ENCODE measurements at places on chromosomes 1 and 21.
A peak's percentile ranks its signal among the peaks of the same experiment; 100 is the strongest.

- DNase-seq, result no peak
Measured at GRCh38 chr1:42757892-42758275, 8.9 kb downstream of the P3H1 start.

GRCh38 chr1:214372092-214372491 lies 91.1 kb downstream of the SMYD2 start:
- DNase-seq, result no peak

- peak; percentile 39 for DNase-seq
Measured at GRCh38 chr21:34997294-34997693, 51.8 kb downstream of the RUNX1 start.

DNA sequence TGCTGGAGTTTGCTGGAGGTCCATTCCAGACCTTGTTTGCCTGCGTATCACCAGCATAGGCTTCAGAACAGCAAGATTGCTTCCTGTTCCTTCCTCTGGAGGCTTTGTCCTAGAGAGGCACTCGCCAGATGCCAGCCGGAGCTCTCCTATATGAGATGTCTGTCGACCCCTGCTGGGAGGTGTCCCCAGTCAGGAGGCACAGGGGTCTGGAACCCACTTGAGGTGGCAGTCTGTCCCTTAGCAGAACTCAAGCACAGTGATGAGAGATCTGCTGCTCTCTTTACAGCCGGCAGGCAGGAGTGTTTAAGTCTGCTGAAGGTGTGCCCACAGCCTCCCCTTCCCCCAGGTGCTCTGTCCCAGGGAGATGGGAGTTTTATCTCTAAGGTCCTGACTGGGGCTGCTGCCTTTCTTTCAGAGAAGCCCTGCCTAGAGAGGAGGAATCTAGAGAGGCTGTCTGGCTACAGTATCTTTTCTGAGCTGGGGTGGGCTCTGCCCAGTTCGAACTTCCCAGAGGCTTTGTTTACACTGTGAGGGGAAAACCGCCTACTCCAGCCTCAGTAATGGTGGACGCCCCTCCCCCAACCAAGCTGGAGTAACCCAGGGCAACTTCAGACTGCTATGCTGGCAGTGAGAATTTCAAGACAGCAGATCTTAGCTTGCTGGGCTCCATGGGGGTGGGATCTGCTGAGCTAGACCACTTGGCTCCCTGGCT lies 205.0 kb downstream of the GPR52 start:
- no peak for DNase-seq

- no peak for DNase-seq
Measured at GRCh38 chr1:178939338-178940067, 68.6 kb upstream of the ANGPTL1 start.

GRCh38 chr1:53305650-53306049 lies 22.2 kb downstream of the LRP8 start:
- DNase-seq, result peak; percentile 24

DNA sequence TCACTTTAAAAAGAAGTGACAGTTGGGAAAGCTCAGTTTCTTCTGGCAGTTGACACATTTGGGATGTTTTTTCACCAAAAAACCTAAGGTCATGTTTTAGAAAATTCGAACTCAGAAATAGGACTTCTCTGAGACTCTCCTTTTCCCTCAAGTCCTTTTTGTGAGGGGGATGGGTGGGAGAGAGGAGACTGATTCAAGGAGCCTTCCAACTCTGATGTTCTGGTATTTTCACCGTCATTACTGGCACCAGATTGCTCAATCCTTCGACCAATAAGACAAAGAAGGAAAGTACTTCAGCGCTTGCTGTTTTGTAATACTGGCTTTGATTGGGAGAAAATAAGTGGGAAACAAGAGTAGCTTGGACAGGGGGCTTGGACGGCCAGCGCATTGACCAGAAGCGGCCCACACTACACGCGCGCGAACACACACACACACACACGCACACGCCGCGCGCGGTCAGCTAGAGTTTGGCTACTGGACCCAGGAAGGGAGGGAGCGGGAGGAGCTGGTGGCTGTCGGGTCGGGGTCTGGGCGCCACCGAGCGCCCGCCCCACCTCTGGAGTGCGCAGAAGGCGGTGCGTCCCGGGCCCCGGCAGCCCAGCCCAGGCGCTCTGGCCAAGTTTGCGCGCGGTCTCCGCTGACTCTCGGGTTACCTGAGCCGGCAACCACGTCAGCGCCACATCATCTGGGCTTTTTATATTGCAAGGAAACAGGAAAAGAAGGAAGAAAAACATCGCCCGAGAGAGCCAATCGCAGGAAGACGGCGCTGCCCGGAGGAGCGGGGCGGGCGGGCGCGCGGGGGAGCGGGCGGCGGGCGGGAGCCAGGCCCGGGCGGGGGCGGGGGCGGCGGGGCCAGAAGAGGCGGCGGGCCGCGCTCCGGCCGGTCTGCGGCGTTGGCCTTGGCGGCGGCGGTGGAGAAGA lies at the start of gene KCNK1:
Gene KCNK1 (plus strand): TSS at position 855 of the 921 bp plus-strand sequence. CDS start 66 bp downstream, at position 921.
- no peak for DNase-seq

DNA sequence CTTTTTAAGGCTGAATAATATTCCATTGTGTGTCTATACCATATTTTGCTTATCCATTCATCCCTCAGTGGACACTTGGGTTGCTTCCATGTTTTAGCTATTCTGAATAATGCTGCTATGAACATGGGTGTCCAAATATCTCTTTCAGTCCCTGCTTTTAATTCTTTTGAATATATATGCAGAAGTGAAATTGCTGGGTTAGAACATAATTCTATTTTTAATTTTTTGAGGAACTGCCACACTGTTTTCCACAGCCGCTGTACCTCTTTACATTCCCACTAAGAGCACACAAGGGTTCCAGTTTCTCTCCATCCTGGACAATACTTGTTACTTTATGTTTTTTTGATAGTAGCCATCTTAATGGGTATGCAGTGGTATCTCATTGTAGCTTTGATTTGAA lies 65.6 kb downstream of the RIMS3 start:
- DNase-seq, result peak; percentile 71

DNA sequence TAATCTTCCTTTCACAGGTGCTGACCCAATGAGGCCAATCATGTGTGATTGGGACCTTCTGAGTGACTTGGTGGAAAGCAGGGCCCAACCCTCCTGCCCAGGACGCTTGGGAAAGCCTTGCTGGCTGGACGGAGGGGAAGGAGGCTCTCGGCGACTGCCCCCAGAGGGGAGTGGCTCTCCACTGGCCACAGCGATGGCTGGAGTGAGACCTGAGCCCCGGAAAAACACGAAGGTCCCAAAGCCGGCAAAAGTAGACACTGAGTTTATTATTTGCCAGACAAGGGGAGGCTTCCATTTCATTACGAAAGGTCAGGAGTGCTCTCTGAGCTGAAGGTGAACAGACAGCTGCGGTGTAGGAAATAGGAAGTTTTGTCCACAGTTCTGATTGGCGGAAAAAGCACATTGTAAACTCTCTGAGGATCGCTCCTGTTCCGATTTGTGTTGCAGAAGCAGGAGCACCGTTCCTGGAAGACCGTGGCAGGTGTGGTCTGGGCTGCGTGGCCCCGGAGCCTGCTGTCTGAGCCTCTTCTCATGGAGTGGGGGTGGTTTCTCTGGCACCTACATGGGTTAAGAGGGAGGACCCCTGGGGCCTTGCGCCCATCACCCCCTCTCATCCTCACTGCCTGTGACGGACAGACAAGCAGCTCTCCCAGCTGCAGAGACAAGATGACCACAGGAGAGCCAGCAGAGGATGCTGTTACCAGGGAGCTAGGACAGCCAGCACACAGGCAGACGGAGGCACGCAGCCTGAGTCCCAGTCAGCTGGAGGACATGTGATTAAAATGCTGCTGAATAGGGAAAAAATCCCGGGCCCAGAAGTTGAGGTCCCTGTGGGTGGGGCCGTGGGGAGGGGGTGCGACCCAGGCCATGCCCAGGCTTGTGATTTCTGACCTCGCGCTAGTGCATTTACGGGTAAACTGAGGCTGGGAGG lies 41.5 kb downstream of the KRTAP10-1 start:
- DNase-seq, result no peak

DNA sequence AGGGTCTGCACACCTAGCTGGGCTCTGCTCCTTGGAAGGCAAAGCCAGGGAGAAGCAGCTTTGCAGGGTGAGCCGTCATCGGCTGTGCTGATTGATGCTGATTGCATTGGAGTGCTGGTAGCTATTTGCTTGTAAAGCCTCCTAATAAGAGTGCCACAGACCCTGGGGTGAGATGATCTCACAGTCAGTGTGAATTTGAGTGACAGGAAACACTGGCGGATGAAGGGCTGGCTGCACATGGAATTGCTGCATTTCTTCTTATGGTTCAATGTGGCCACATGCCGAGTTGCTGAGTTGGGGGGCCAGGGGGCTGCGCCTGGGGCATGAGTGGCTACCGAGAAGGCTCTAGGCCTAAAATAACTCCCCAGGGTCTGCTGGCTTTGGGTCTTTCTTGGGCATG lies 138.2 kb upstream of the CACNA1E start:
- DNase-seq, result no peak

GRCh38 chr21:44716984-44717383 lies 5.6 kb upstream of the TSPEAR start:
- DNase-seq, result no peak

GRCh38 chr1:8077602-8078001 lies 51.5 kb upstream of the ERRFI1 start:
- no peak for DNase-seq

GRCh38 chr1:225653463-225654276 lies 747 bp upstream of the ENAH start:
- DNase-seq, result peak; percentile 53

DNA sequence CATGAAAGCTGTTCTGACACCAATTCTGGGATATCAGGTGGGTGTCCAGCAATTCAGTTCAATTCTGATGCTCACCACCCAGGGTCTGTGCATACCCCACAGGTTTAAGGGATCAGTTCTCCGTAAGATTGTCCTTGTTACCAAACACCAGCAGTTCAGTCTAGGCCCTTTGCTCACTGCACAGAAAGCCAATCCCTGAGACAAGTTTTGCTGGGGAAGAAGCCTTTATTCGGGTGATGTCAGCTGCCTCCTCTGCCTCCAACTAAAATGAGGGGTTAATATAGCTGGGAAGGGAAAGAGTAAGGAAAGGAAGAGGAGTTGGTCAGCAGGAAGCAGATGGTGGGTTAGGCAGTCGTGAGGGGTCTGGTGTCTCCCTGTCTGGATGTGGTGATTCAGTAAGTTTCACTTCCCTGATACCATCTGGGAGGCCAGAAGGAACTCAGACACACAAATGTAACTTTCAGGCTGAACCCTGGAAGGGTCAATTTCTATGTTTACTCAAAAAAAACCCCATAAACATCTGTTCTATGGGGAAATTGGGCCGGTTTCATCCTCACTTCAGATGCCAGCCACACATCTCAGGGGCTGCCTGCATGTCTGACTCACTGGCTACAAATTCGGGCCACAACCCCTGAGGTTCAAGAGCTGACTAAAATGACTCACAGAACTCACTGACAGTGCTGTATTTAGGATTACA lies 83.3 kb upstream of the PGBD5 start:
- DNase-seq, result peak; percentile 83

- DNase-seq, result no peak
Measured at GRCh38 chr1:198186916-198187580, 30.2 kb downstream of the NEK7 start.

DNA sequence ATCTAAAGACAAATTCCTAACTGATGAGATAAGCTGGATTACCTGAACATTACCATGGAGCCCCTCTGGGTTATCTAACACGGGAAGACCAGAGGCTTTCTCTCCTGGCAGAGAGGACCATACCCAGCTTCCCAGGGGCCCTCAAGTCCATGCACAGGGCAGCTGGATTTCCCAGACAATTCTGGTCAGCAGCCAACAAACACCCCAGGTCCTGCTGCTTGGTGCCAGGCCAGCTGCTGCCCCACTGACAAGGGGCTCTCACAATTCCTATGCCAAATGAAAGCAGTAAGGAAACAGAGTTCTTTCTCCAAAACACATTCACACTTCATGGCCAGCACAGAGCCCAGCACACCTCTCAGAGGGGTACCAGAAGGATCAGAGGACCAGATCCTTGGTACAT lies 114.2 kb downstream of the HLCS start:
- no peak for DNase-seq

DNA sequence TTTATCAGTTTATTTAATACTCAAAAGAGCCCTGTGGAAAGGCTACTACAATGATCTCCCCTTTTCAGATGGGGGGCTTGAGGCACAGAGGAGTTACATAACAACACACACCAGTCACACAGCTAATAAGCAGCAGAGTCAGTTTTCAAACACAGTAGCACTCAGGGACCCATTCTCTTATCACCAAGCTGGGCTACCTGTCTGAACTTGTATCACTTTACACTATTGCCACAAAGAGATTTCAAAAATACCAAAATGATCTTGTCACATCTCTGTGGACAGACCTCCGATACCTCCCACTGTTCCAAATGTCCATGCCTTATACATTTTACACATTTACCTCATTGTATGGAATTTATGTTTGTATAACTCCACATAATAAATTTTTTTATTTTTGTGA lies 134.6 kb downstream of the TPR start:
- no peak for DNase-seq

DNA sequence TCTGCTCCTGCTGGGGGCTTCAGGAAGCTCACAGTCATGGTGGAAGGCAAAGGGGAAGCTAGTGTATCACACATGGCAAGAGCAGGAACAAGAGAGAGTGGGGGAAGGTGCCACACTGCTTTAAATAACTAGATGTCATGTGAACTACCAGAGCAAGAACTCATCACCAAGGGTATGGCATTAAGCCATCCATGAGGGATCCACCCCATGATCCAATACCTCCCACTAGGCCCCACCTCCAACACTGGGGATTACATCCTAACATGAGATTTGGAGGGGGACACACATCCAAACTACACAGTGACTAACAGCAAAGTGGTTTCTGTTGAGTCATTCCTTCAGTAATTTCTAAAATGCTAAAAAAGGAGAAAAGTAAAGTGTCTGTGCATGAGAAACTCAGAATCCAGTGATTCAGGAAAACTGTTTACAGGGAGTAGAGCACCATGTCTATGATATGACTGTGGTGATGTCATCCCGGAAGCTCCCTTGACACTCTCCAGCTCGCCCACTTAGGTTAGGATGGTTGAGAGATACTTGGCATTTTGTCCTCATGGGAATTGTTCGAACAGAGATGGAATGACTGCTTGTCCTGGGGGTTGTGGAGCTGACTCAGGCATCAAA lies 50.3 kb downstream of the CHD1L start:
- no peak for DNase-seq

DNA sequence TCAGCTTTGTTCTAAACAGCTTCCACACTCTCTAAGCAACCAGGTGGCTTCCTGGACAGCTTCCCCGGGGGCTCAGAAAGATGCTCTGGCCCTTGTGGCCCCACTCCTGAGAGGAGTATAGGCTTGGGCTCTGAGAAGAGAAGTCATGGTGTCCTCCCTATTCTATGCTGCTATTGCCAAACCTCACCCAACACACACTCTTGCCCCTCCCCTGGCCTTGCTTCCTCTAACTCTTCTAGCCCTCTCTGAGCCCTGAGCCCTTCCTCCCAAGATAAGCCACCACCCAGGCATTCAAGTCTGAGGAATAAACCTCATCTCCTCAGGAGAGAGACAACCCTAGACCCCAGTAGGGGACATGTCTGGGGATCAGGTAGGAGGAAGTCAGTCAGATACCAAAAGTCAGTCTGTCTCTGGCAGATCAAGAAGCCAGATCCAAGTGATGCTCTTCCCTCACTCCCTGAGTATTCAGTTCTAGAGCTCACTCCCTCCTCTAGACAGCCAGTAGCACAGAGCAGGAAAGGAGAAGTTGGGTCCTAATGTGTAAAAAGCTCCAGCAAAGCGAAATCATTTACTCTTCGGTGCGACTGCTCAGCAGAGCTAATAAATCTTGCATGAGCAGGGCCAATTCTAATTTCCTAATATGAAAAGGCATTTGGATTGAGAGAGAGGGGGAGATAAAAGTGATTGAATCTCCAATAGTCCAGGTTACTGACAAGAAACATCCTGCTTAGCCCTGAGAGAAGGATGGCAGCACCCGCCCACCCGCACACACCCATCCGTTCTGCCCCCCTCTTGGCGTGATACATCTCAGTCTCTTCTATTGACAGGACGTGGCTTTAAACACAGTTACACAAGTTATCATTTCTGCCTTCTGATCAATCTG lies 50.5 kb downstream of the DMAP1 start:
- DNase-seq, result peak; percentile 65

All from suppressor macrophage (primary cell).